ENCODE measurements at places on chromosomes 13 and 19.

DNA sequence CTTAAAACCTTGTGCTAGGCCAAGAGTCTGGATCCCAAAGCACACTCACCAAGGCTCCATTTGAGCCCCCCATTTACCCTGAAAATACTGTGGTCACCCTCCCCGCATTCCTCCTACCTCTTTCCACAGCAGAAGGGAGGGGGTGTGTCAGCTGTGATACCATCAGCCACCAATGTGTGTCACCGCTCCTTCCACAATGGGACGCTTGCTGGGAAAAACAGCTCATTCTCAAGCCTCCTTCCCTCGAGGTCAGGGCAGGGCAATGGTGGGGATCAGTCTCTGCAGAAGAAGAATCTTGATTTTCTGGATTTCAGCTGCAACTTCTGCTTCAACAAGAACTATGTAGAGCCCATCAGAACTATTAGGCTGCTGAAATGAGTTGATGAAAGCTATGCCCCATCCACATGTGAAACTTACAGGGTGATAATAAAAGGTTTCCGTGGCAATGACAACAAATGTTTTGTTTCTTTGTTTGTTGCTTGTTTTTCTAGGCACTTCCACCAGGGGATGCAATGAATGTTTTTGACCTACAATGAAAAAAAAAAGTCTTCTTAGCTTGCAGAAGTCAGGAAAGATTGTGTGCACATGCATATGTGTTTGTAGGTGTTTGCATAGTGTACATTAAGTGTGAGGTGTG lies 26.4 kb upstream of the ZNF507 start:
- no peak for DNase-seq

- no peak for DNase-seq
Observed at GRCh38 chr13:28246891-28247290, 108.5 kb downstream of the PAN3 start.

GRCh38 chr19:44623626-44624025 lies 10.3 kb downstream of the IGSF23 start:
- DNase-seq: no peak

DNA sequence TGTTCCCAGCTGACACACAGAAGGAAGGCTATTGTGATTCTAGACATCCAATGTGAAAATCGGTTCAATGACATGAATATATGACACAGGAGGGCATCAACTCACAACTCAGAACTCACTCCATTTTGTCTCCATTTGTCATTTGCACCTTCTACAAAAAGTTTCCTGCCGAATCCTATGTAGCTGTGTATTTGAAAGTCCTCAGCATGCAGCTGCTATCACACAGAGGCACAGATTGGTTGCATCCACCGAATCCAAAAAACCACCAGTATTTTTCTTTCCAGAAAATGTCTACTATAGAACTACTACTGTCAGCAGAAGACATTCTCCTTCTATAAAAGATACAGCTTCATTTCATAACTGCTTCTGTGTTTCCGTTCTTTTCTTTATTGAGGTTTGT lies 13.3 kb downstream of the PCDH9 start:
- DNase-seq: no peak

DNA sequence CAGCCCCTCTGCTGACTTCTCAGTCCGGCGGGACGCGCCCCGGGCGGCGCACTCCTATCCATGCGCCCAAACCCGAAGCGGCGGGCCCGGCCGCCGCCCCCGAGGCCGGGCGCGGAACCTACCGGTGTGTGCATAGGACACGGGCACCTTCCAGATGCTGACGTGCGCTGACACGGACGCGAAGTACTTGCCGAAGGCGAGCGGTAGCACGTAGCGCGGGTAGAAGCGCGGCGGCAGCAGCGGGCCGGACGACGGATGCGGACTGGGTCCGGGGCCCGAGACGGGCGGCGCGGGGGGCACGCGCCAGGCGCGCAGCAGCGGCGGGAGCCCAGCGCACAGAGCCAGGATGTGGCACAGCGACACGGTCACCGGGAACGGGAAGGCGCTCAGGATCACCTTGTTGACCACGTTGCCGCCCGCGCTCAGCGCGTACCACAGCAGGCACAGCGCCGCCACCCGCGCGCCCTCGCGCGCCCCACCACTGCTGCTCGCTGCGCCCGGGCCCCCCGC lies 338 bp downstream of the SLC35E1 start:
- no peak for DNase-seq

GRCh38 chr19:40322271-40322610 lies 26.0 kb downstream of the C19orf47 start:
- DNase-seq: no peak

DNA sequence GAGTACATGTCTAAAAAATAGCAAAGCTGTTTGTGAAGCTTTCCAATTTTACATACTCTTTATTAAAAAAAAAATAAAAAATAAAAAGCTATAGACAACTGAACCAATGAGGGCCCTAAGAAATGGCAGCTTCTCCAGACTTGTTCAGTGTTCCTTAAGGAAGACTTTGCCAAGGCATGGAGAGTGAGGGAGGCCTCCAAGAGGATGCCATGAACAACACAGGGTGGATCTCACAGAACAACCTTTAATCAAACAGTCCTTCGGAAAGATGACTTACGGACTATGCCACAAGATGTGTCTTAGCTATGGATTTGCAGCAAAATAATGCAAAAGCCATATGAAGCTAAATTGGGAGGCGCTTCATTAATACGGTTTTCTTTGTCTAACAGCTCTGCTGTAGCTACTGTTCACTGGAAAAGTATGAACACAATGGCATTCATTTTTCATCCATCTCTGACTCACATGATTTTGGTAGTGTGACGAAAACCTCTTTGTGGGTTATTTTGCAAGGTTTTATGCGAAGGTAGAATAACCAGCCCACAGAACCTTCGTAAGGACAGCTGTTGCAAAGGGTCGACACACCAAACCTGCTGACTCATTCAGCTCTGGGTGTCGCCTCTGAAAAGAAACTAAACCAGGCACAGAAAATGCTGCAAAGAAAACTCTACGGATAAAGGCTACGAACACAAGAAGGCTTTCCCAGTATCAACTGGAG lies 27.7 kb downstream of the EFNB2 start:
- no peak for DNase-seq

GRCh38 chr19:39845584-39845932 lies 621 bp downstream of the FBL start:
- DNase-seq: no peak

DNA sequence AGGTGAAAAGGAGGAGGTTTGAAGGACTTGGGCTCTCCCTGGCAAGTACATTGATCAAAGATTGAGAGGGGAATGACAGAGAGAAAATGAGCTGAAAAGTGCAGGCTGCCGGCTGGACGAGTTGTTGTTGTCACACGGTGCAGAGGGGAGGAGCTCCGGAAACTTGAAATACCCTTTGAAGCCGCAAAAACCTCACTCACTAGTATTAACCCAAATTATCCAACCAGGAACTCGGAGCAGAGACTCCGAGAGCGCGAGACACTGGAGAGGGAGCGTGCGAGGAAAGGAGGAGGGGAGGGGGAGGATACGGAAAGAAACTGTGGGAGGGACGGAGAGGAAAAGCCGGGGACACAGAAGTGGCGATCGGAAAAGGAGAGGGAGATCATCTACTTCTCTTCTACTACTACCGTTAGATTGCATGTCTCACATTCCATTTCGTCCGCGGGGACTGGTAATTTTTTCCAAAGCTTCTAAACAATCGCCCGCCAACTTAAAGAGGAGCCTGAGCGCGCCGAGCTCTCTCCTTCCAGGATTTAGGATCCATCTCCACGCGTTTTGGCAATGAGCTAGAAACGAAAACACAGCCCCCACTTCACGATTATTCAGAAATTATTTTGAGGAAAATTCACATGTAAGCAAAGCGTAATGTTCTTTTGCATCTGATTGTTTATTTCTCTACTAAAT lies at the start of gene DACH1:
Gene DACH1, minus strand, starts transcription at position 74 of the 684 bp plus-strand sequence.
- DNase-seq: peak; percentile 64

DNA sequence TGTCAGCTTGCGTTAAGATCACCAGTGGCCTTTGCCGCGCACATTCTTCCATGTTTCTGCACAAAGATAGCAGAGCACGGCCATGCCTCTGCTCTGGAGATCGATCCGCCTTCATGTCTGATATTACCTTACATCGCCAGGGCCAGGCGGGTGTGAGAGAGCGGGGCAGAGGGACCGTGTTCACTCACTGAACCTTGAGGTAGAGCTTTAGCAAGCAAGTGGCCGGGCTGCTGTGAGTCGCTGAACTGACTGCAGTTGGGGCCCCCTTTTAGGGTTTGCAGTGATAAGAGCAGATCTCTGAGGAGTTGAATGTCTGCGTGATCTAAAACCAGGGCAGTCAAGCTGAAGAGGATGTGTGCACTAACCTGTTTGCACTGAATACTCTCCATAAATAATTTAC lies 275.4 kb upstream of the OBI1 start:
- DNase-seq: no peak

- no peak for DNase-seq
Observed at GRCh38 chr19:1064661-1065605, 2.0 kb upstream of the ARHGAP45 start.

DNA sequence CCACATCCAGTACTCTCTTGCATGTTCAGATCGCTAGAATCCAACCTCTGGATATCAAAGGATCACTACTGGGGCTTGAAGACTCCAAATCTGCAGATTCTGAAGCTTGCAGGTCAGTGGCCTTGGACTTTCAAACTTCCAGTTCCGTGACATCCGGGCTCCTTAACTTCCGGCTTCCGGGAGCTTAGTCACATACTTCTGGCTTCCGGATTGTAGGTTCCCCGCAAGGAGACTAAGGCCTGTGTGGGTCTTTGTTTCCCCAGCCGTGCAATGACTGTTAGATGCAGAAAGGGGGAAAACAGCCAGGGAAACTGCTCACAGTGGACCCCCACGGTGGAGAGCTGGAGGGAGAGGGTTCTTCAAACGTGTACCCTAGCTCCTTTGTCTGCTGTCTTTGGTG lies 41.4 kb downstream of the ZNF333 start:
- no peak for DNase-seq

DNA sequence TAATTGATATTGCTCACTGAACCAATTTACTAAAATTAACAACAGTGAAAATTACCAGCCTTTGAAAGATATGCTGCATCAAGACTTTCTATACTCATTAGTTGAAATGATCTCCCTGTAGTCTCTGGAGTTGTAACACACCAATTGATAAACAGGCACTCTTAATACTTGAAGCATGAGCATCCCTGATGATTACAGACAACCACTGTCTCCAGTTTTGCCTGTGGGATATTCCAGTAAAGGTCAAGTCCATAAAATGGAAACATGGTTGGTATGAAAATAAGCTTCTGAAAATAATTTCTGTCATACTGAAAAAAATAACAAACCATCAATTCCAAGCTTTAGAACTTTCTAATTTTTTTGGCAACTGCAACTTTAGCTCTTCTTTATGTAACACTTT lies 405.8 kb downstream of the SPRY2 start:
- no peak for DNase-seq

- DNase-seq: no peak
Observed at GRCh38 chr19:41771410-41771809, 16.1 kb downstream of the CEACAM6 start.

GRCh38 chr19:1159864-1160595 lies 14.0 kb downstream of the SBNO2 start:
- DNase-seq: no peak

- no peak for DNase-seq
Observed at GRCh38 chr19:29342721-29343120, 129.8 kb upstream of the UQCRFS1 start.

- DNase-seq: no peak
Observed at GRCh38 chr13:106468207-106468606, 67.3 kb downstream of the EFNB2 start.

DNA sequence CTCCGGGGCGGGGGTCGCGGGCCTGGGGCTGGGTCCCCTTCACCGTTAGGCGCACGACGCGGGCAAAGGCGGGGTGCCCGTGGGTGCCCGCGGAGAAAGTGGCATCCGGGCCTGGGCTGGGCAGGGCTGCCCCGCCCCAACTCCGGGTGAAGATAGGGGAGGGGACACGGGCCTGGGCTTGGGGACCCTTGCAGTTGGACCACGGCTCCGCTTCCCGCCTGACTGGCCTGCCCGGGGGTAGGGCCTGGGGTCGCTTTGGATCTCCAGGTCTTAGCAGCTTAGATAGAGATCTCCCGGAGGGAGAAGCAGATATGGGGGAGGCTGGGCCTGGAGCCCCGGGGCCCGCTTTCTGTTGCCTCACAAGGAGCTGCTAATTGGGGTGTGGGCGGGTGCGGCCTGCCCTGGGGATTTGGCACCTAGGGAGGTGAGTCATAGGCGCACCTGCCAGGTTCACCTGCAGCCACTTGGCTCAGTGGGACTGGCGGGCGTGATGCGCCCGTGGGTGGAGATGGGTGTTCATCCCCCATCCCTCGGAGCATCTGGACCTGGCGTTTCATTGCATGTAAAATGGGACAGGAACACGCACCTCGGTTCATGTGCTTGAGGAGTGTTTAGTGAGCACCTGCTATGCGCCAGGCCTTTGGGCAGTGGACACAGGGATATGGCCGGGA lies 585 bp downstream of the MAP1S start:
- no peak for DNase-seq

DNA sequence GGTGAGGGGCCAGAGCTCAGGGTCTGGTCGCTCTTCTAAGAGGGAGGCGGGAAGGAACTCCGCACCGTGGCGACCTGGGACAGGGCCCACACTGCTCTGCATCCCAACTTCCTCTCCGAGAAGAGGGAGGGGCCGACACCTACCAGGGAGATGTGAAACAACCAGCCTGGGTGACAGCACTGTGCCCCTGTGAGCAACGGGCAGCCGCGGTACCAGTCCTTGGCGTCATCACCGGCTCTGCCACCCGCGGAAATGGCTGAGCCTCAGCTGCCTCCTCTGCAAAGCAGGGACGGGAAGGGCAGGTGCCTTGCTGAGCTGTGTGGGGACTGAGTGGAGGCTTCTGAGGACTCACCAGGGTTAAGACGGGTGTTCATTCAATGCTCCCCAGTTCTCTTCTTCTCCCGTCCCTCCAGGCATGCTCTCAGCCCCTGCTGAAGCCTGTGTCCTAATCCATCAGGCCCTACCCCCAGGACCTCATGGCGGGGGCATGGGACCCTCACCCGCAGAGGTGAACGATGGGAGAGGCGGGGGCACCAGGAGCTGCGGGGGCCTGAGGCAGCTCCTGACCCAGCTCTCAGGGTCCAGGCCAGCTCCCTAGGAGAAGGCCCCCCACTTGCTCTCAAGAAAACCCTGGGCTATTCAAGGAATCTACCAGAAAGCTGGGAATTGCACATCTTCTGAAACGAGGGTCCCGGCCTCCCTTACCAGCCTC lies 9.3 kb downstream of the ZNF787 start:
- no peak for DNase-seq

- no peak for DNase-seq
Observed at GRCh38 chr13:31385540-31385939, 185.8 kb downstream of the B3GLCT start.

- DNase-seq: peak; percentile 40
Observed at GRCh38 chr19:15702534-15702930, 25.3 kb upstream of the OR10H2 start.

GRCh38 chr13:23450340-23451046 lies 17.0 kb upstream of the SACS start:
- DNase-seq: no peak

- no peak for DNase-seq
Observed at GRCh38 chr19:45995715-45996385, 583 bp downstream of the CCDC61 start.

- peak; percentile 95 for DNase-seq
Observed at GRCh38 chr19:9075064-9075949, 11.6 kb upstream of the OR1M1 start.
